AML-193 (cell line): ENCODE measurements at places on chromosomes 4 and X.

GRCh38 chrX:9340598-9341290, 124.1 kb upstream of the TBL1X start:
- peak; percentile 56 for DNase-seq

DNA sequence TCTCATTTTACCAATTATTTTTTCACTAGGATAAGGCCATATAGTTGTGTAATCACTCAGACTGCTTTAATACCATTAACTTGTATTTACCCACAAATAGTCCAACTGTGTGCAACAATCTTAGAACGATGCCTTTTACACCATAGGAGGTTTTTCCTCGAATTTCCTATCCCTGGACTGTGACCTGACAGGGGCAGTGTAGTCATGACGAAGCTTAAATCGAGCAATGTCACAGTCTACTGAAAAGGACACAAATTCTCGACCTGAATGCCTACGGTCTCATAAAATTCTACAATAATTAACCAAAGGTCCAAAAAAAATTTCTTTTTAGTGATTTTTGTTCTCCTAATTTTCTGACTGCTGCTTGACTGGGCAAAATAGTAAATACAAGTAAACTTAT, 208.9 kb downstream of the ADAMTS3 start:
- DNase-seq: no peak

- no peak for DNase-seq
Measured at GRCh38 chrX:39953879-39954278, 143.9 kb downstream of the BCOR start.

DNA sequence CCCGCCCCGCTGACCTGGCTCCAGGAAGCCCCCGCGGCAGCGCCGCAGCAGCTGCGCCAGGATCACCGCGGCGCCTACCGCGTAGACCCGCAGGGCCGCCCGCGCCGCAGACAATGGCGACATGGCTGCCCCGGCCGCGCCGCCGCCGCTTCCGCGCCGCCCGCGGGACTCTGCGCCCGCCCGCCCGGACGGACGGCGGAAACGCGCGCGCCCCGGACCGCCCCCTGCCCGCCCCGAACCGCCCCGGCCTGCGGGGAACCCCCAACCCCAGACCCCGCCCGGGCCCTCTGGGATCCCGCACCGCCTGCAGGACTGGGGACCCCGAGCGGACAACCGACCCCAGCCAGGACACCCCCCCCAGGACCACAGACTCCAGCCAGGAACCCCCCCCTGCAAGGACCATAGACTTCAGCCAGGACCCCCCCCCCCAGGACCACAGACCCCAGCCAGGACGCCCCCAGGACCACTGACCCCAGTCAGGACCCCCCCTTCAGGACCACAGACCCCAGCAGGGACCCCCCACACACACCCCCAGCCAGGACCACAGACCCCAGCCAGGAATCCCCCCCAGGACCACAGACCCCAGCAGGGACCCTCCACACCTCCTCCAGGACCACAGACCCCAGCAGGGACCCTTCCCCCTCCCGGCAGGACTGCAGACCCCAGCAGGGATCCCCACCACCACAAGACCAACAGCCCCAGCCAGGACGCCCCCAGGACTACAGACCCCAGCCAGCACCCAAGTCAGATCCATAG, at the start of the genes DHRSX and ZBED1:
TSS of gene DHRSX (minus strand) at position 174 of the 756 bp plus-strand sequence. CDS start at position 123, 51 bp downstream.
TSS of gene ZBED1 (minus strand) at position 174 of the 756 bp plus-strand sequence. CDS start 10,257 bp downstream, outside the sequence.
- no peak for DNase-seq

GRCh38 chr4:118921786-118922185, 33.1 kb downstream of the SYNPO2 start:
- no peak for DNase-seq
